ENCODE measurements at places on chromosomes 11 and 22. TPM values are rescaled to one million over a fixed set of nuclear protein-coding genes. Genes with fewer than 3 reads are reported as not detected.

The HBG2 gene
- not detected for total RNA-seq

The NPTXR gene
- 23.8 TPM for total RNA-seq

The GPHA2 gene
- total RNA-seq, result 2.1 TPM

The MAP6 gene
- total RNA-seq, result not detected

DNA sequence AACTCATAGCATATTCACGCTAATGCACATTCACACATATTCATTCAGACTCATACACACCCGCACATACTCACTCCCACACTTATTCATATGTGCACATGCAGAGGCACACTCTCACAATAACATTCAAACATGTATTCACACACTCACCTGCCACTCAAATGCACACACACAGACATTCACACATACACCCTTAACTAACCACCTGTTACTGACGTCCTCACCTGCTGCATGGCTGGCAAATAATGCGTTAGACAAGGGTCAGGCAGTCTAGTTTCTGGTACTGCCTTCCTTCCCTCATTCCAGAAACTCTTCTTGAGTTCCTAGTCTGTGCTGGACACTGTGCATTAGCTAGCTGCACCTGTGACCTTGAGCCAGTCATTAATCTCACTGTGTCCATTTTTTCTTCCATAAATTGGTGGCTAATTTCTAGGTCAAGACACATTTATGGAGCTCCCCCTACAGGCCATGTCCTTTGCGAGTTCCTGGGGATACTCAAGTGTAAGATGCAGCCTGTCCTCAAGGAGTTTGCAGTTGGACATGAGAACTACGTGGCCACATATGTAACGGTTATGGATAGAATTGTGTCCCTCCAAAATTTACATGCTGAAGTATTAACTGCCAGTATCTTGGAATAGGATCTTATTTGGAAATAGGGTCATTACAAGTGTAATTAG, 34.5 kb upstream of the SEZ6L start:
- DNase-seq, result no peak

DNA sequence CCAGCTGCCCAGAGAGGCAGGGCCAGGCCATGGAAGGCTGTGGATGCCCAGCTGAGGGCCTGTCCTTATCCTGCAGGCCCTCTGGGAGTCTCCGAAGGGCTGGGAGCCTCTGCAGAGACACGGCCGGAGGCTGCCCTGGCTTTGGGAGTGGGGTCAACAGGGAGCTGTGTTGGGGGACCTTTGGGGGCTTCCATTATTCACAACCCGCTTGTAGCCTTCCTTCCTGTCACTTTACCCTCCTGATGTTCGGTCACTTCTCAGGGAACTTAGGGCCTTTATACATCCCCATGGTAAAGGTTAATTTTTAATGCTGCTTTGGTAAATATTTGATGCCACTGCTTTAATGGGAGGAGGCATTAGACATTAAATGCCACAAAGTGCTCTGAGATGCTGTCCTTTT, 44.9 kb downstream of the SHISAL1 start:
- no peak for DNase-seq

GRCh38 chr11:13869398-13869886, 93.1 kb upstream of the SPON1 start:
- no peak for DNase-seq

DNA sequence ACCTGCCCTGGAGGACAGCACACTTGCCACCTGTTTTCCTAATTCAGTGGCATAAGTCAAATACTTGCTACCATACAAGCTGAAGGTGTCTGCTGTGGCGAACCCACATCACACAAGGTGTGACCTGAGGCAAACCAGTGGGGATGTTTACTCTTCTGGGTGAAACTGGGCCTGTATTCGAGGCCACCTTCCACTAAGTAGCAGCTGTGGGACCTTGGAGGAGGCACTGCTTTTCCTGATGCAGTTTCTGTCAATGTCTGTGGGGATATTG, 927.4 kb downstream of the BRD1 start:
- no peak for DNase-seq

DNA sequence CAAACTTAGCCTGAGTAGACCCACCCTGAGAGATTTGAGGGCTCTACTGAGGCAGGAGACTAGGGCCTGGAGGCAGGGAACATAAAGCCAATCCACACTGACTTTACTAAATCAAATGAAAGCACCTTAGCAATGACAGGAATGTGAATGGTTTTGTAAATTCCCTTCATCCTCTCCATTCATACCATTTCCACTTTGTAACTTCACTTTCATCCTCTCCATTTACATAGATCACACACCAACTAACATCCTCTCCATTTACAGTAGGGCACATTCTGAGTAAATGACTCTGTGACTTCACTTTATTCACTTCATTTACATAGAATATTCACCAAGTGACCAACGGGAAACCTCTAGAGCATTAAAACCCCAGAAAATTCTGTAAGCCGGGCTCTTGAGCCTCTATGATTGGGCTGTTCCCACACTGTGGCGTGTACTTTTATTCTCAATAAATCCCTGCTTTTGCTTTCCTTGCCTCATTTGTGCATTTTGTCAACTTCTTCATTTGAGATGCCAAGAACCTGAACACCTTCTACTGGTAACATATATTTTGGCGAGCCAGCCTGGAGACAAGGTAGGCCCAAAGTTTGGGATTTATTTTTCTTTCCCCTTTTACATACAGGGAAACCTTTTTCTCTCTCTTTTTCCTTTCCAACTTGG, 82.9 kb downstream of the PIWIL4 start:
- DNase-seq, result no peak

GRCh38 chr11:128615076-128615475, 27.7 kb upstream of the ETS1 start:
- DNase-seq, result no peak

GRCh38 chr22:35915477-35916013, 113.1 kb downstream of the RBFOX2 start:
- no peak for DNase-seq
